Eye (tissue), 1 donor: ENCODE measurements at places on chromosomes 7 and 10.

DNA sequence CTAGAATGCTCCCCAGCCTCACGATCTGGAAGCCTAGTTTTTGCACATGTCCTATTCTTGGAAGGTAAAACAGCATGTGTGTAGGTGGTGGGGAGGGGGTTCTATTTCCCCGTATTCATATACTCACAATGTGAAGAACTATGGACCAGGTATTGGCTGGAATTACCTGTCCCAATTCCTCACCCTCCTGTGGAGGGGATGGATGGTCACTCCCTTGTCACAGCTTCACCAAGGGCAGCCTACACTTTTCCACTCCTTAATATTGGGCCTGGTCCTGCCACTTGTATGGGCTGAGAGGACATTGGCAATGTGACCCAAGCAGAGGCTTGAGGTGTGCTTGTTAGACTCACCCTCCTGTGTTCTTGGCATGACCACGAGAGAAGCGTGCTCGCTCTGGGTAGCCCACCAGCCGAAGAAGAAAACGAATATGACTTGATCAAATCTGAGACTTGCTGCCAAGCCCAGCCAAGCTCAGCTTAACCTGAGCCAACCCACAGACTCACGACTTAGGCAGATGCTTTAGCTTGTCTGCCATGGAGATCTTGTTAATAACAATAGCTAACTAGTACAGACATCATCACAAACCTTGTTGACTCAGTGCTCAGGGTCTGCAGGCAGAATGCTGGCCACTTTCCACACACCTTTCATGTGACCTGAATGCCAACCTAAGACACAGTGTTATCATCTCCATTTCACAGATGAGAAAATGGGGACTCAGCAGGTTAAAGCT is 17.2 kb downstream of the ZNF488 start:
- no peak for DNase-seq

GRCh38 chr7:140544388-140544826 is 65.1 kb upstream of the MKRN1 start:
- no peak for DNase-seq

- no peak for DNase-seq
Observed at GRCh38 chr10:78336402-78336791, 302.7 kb downstream of the RPS24 start.

DNA sequence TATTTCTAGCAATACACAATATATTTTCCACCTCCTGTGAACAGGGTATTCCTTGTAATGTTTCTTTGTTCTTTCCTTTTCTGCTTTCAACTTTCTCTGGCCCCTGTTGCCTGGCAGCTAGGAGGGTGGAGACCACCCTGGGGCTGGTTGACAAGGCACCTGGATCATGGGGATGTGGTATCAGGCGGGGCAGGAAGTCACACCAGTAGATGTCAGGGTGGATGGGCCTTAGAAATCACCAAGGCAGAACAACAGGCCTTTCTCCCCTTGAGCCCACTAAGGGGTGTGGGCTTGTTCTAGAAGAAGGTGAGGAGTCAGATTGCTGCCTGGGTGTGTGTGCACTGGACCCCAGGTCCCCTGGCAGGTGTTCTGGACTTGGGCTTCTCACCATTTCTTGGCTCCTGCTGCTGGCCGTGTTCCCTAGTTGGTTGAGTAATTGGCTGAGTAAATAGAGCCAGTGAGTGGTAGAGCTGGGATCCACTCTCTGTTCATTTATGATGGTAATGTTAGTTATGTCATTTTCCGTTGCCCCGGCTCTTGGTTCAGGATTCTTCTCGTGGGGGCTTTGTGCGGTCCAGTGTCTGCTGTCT is 24.9 kb downstream of the ZNF783 start:
- no peak for DNase-seq

GRCh38 chr10:12872577-12872976 is 128.9 kb downstream of the CCDC3 start:
- no peak for DNase-seq

GRCh38 chr7:118352867-118353453 is 128.5 kb downstream of the ANKRD7 start:
- peak; percentile 63 for DNase-seq

- no peak for DNase-seq
Observed at GRCh38 chr7:50640256-50640655, 75.1 kb upstream of the DDC start.

GRCh38 chr10:86556933-86557649 is 35.5 kb upstream of the WAPL start:
- DNase-seq: no peak

- no peak for DNase-seq
Observed at GRCh38 chr10:33306701-33307519, 27.6 kb downstream of the NRP1 start.

- DNase-seq: no peak
Observed at GRCh38 chr7:49174396-49174795, 250.0 kb downstream of the CDC14C start.

GRCh38 chr10:51314481-51314880 is 240.2 kb downstream of the PRKG1 start:
- no peak for DNase-seq

- DNase-seq: peak; percentile 51
Observed at GRCh38 chr7:73770860-73771670, 995 bp upstream of the CLDN3 start.

DNA sequence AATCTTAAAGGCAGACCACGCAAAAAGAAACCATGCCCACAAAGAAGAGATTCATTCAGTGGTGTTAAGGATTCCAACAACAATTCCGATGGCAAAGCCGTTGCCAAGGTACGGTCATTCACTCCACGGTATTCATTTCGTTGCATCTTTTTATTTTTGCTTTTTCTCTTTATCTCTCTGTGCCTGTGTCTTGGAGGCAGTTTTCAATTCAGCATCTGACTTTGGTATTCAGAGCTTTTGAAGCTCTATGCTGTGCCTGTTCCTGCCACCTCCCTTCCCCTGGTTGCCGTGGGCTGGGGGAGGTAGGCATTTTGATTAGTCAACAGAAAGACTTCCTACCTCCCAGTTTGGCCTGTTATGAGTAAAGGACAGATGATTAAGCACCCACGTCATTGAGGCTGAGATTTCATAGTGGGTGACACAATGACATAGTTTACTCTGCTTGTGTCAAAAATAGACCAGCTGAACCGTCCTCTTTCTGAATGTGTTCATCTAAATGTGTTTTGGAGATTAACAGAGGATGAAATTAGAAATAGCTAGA is 149.5 kb downstream of the ARID5B start:
- DNase-seq: peak; percentile 54
